ENCODE measurements at places on chromosomes 16 and 17.
A peak's percentile ranks its signal among the peaks of the same experiment; 100 is the strongest.

DNA sequence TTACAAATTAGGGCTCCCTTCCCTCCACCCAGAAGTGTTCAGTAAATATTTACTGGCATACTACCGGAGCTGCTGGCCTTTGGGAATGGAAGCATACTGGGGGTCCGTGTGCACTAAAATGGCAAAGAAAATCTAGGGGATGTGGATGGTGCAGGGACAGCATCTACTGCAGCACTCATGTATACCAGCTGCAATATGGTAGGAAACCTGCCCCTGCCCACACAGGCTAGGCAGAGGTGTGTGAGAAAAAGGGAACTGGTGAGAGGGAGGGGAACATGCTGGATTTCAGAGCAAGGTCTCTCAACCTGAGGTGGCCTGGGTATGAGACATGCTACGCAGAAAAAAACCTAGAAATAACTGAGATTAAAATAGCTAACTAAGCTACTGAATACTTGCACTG, 145.4 kb downstream of the CDH13 start:
- no peak for DNase-seq

DNA sequence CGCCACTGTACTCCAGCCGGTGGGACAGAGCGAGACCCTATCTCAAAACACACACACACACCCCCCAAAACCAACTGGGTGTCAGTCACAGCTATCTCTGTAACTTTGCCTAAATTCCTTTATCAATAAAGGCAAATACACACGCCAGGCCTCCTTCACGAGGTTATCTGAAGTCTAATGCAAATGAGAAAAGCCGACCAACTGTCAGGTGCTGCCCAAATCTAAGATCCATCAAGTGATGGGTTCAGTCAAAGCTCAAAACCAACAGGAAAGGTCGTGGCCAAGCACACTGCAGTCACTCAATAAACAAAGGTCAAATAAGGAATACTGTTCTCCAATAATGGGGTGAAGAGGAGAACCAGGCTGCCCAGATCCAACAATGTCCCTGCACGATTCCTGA, 1.1 kb downstream of the ANKFY1 start:
- no peak for DNase-seq

DNA sequence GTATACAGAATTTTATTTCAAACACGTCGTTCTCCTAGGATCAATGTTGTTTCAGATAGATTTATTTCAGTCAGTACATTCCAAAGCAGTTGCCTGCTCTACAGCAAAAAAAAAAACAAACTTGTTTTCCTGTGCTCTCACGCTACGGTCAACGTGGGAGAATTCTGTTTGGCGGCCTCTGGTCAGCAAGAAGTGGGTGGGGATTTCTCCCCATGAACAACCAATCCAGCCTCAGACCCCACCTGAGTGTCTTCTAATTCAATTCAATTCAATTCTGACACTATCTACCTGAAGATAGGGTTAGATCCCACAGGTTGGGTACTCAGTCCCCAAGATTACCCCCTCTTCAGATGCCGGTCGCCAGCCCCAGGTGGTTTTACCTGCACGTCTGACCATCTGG, 22.1 kb downstream of the C17orf58 start:
- no peak for DNase-seq

GRCh38 chr16:86881861-86882273, 303.5 kb downstream of the FOXL1 start:
- DNase-seq = no peak

DNA sequence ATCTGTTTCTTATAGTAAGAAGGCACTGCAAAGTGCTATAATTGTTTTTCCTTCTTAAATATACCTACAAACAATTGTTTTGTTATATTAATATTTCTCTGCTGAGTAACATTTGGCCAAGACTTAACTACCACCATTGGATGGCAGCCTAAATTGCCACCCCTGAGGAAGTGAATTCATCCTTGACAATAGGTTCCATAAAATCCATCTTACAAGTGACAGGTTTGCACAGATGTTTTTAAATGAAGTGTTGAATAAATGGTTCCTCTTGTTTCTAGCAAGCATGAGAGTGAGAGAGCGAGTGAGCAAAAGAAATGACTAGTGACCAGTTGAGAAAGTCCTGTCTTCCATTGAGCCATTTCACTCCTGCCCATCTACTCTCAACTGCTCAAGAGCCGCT, 8.3 kb upstream of the MPHOSPH6 start:
- DNase-seq = no peak

DNA sequence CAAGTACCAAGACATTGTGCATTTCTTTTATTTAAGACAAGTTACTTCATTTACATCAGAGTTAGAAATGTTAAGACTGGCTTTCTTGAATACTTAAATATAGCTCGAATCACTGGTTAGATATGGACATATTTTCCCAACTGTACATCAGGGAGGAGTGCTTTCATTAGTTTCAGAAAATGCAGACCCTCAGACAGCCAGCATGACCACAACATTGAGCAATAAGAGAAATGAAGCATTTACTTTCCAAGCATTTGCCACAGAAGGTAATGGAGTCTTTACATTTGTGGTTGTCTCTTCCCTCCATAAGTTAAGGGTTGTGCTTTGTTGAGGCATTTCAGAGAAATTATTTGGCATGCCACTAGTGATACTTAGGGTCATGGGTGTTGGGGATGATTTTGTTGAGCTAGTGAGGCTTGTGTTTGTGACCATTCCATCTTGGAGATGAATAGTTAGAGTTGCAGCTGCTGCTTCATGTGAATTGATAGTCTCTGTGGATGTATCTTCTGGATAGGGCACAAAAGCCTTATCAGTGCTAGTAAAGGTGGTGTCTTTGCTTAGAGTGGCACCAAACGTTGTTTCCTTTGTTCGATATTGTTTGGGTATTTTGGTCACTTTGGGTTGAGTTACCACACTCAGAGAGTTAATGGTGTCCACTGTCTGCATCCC, 2.1 kb downstream of the OMG start:
- no peak for DNase-seq

- no peak for DNase-seq
These were observed 278.6 kb downstream of the CBLN1 start for GRCh38 chr16:49003022-49003421.

DNA sequence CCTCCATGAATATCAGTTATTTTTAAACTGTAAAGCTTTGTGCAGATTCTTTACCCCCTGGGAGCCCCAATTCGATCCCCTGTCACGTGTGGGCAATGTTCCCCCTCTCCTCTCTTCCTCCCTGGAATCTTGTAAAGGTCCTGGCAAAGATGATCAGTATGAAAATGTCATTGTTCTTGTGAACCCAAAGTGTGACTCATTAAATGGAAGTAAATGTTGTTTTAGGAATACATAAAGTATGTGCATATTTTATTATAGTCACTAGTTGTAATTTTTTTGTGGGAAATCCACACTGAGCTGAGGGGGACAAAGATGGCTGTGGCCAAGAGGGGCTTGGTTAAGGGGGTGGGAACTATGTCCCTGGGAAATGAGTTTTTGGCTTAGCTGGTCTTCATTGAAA, 2.3 kb downstream of the CCL11 start:
- DNase-seq = no peak

DNA sequence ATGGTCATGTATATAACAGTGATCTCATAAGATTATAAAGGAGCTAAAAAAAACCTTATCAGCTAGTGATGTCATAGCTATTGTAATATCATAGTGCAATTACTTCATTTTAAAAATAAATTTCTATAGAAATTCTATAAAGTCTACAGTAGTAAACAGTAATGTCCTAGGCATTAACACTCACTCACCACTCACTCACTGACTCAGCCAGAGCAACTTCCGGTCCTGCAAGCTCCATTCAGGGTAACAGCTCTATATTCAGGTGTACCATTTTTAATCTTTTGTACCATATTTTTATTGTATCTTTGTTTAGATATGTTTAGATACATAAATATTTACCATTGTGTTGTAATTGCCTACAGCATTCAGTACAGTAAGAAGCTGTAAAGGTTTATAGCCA, 524.4 kb upstream of the CDH5 start:
- DNase-seq = no peak

GRCh38 chr17:74839990-74840852, 19.5 kb downstream of the GRIN2C start:
- DNase-seq = no peak

GRCh38 chr16:85441189-85441889, 171.8 kb upstream of the GSE1 start:
- no peak for DNase-seq

DNA sequence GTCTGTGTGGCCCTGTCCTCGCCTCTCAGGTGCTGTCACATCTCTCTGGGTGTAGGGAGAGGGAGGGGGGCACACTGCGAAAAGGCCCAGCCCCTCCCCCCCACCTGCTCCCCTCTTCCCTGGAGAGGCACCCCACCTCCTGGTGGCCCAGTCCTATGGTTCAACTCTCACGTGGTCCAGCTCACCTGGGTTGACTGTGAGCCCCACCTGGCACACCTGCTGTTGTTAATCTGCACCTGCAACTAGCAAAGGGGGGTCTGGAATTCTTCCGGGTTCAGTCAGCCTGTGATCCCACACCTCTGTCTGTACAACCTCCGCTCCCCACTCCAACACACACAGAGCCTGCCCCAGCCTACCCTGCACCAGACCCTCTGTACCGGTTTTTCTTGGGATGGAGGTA, 2.0 kb upstream of the SYNGR2 start:
- DNase-seq = no peak

GRCh38 chr17:78885956-78886355, 17.0 kb downstream of the CEP295NL start:
- DNase-seq = no peak

DNA sequence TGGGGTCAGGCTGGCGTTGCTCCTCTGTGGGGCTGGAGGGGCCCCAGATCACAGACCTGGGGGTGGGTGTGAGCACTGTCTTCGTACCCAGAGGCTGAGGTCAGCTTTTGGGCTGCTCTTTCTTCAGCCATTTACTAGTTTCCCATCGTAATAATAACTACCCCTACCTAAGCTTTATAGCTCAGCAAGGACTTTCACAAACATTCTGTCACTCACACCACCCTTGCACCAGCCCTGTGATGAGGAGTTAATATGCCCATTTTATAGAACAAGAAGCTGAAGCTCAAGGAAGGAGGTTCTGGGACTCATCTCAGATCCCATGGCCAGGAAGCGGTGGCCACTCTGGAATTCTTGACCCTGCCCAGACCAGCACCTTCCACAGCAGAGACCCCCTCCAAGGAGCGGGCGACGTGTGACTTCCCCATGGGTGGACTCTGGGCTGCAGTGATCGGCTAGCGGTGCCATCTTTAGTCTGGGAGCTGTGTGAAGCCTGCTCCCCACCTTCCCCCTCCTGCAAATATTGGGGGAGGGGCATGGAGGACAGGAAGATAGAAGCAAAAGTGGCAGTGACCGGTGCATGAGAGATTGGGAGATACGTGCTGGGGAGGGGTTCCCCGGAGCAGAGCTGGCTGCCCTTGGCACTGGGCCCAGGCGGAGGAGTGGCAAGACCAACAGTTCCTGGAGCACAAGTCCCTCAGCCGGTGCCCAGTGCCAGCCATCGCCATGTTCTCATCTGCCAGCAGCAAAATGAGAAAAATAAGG, 81.8 kb upstream of the TOB1 start:
- peak; percentile 78 for DNase-seq

GRCh38 chr16:1387331-1387730, 27.2 kb downstream of the UNKL start:
- DNase-seq = no peak

GRCh38 chr16:52193441-52193840, 353.5 kb downstream of the TOX3 start:
- no peak for DNase-seq

- DNase-seq = no peak
These were observed 4.7 kb upstream of the FAAP100 start for GRCh38 chr17:81556863-81557262.

DNA sequence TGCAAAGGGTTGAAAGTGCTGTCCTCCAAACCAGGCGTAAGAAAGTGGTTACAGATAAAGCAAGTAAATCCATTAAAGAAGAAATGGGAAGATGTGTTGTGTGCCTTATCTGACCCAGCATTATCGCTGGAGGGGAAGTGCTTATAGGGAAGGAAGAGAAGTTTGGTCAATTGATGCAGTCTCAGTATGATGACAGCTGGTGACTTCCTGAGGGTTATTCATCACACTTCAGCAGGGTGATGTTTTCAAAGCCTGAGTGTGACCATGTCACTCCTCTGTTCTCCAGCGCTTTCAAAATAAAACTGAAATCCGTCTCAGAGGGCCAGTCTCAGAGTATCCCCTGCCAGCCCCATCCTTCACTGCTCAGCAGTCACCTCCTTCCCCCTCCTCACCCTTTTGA, 505.4 kb upstream of the RBFOX1 start:
- no peak for DNase-seq
